NCI-H2081 treated with DMSO at 0.1 percent for 48 hours (cell line): ENCODE measurements at places on chromosomes 6 and 20.

DNA sequence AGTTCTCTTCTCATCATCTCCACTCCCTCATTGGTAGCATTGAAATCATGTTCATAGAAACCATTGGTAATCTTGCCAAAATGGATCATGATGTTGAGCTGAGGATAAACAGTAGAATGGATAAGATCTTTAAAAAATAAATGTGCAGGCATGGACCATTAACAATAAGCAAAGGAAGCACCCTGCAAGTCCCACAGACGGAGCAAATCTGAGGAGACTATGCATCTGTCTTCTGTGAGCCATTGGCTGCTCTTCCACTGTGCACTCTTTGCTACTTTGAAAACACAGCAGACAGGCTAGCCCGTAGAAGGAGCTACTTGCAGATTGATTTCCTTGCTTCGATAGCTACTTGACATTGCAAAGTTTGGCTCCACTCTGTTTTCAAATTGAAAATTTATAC is 535.0 kb downstream of the PKHD1 start:
- no peak for DNase-seq

DNA sequence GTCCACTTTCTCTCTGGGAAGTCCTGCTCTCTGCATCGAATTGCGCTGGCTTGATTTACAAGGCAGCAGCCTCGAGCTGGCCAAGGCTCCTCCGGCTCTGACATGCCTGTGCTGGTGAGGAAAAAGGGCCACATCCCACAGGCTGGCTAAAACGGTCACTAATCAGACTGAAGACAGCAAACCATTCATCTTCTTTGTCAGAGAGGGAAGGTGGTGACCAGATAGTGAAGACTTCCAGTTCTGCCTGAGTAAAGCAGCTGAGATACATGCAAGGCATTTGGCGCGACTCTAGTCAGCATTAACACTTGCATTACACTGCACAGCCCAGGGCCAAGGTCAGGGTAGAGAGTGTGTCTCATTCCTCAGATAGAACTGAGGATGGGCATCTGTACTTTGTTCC is 203.2 kb upstream of the MAP3K7 start:
- DNase-seq = no peak

DNA sequence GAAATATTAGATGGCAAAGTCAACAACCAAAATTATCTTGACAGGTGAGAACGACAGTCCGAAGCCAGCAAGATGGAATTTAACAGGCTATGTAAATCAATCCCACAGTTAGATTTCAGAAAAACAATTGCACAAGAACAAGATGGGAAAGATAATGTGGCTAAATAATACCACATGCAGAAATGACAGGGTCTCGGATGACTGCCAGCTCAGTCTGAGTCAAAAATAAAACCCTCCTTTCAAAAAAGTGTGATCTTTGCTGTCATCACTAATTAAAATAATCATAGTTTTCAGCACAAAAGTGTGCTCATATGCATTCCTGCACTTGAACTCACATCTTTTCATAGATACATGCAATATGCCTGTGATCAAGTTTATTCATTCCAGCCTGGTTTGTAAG is 25.9 kb downstream of the FOXQ1 start:
- no peak for DNase-seq

DNA sequence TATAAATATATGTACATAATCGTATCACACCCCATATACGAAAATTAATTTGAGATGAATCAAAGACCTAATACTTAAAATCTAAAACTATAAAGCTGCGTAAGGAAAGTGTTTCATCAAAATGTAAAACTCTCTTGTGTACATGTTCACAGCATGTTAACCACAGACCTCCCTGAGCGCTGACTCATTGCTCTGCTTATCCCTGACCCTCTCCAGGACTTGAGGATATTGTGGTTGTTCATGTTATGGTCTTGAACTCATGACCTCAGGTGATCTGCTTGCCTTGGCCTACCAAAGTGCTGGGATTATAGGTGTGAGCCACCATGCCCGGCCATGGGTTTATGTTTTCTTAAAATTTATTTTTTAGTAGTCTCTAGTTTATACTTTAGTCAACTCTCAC is 14.2 kb downstream of the FAM83B start:
- no peak for DNase-seq

- no peak for DNase-seq
Measured at GRCh38 chr6:83470587-83470986, 39.7 kb upstream of the ME1 start.

DNA sequence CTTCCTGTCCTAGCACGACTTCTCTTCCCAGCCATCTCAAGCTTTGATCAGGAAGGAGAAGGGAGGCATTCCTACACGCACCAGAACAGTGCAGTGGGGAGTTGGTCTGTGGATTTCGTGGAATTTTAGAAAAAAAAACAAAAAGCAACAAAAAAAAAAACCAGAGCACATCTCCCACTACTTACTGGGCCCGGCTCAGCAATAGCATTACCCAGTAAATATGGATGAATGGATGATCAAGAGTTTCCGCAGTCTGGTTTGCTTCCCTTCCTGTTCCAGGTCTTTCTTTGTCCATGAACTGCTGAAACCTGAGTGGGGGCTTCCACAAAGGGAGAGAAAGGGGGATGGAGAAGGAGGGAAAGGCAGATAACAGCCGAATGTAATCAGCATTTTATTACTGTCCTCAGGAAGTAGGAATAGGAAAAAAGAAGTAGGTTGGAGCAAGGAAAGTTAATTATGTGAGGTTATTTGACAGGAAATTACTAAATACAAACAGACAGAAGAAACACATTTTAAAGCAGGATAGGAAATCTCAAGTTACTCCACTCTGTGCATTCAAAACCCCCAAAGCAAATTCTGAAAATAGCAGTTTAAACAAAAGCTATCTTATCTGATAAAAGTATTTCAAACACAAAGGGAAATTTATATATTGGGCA is 349.0 kb downstream of the PRL start:
- no peak for DNase-seq

GRCh38 chr6:20034408-20034769 is 177.9 kb downstream of the MBOAT1 start:
- no peak for DNase-seq

DNA sequence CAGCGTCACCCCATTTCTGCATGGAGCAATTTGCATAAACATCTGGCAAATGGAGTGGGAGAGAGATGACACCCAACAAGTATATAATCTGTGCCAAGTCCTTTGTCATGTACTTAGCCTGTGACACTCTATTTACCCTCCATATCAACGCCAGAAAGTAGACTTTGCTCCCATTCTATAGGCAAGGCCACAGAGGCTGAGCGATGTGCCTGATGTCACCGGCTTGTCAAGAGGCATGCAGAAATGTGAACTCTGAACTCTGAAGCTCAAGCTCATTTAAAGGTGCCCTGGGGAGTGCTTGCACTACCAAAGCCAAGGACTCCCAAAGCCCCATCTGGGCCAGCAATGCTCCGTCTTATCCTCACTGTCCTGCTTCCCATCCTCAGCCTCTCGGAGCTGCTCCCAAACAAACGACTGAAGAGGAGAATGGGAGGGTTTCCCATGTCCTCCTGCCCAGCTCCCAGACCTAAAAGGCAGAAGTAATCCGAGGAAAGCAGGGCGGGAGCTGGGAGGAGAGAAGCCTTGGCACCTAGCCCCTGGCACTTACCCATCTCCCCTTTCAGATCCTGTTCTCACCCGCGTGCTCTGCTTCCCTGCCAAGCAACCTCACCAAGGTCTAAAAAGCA is 9.2 kb downstream of the CPNE5 start:
- no peak for DNase-seq

- DNase-seq = no peak
Measured at GRCh38 chr6:89775150-89775549, 44.4 kb downstream of the MDN1 start.

DNA sequence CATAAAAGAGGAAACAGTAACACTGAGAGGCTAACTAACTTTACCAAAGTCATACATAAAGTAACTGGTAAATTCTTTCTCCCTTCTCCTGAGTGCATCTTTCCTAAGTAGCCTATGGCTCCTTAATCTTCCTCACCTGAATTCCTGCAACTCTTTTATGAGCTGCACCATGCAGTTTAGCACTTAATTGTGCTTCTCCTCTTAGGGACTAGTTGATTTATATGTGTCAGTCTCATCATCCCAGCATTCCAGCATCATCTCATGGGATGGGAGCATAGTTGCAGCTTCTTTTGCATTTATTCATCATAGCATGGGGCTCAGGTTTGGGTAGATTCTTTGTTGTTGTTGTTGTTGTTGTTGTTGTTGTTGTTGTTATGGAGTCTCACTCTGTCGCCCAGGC is 3.5 kb upstream of the TSPYL1 start:
- DNase-seq = no peak

DNA sequence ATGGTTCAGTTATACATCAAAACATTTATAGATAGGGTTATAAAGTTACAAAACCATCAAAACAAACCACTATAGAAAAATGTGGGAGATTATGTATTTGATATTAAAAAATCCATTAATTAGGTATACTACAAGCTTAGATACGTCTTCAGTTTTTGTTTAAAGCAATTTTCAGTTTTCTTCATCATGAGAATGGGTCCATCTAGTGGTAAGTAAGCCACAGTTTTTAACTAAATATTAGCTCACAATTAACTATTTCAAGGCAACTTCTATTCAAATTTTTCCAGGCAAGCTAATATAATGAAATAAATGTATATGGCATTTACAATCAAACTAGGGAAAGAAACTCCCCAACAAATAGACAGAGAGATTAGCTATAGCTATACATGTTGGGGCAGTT is 44.4 kb downstream of the RNGTT start:
- no peak for DNase-seq
